ENCODE measurements at places on chromosomes 6 and 20.

DNA sequence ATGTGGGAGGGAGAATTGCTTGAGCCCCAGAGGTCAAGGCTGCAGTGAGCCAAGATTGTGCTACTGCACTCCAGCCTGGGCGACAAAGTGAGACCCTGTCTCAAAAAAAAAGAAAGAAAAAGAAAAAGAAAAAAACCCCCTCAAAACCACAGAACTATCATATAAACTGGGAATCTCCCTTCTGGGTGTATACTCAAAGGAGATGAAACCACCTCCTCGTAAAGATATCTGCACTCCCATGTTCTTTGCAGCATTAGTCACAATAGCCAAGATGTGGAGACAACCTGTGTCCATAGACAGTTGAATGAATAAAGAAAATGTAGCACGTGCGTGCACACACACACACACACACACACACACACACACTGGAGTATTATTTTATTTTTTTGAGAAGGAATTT, 8.5 kb upstream of the AFG1L start:
- DNase-seq, result no peak

- DNase-seq, result no peak
These were observed 172.8 kb downstream of the FRK start for GRCh38 chr6:115887891-115888290.

- no peak for DNase-seq
These were observed 6.3 kb downstream of the GABRR2 start for GRCh38 chr6:89308525-89309395.

GRCh38 chr6:137339929-137340559, 120.9 kb upstream of the IFNGR1 start:
- no peak for DNase-seq

DNA sequence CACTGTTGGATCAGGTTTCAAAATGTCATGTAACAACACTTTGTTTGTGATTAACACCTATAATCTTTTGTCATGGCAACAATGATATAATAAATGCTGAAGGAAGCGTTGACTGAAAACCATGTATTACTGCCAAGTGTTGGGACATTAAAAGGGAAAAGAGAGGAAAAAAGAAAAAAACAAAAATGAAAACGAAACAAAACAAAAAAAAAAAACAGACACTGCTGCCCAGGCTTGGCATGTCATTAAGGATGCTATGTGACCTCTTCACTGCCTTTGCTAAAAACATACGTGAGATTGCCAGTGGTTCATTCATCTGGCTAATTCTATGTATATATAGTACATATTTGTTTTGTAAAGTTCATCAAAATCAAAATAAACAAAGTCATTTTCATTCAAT, 516.7 kb upstream of the RNF217 start:
- no peak for DNase-seq

DNA sequence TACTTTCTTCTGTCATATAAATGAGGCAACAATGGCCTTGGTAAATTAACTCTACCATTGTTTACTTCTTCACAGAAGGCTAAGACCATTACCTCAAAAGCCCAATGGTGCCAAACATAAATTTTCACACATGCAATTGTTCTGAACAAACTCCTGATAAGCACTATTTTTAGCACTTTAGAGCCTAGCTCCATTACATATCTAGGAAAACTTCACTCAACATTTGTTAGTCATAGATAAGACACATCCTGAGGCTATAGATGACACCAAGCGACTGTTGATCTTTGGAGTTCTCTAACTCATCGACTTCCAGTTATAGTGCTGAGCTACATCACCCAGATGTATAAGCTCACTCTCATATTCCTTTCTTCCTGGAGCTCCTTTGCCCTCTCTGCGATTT, 245.9 kb downstream of the EYS start:
- no peak for DNase-seq

GRCh38 chr20:44212792-44213191, 2.2 kb upstream of the OSER1 start:
- DNase-seq, result no peak

DNA sequence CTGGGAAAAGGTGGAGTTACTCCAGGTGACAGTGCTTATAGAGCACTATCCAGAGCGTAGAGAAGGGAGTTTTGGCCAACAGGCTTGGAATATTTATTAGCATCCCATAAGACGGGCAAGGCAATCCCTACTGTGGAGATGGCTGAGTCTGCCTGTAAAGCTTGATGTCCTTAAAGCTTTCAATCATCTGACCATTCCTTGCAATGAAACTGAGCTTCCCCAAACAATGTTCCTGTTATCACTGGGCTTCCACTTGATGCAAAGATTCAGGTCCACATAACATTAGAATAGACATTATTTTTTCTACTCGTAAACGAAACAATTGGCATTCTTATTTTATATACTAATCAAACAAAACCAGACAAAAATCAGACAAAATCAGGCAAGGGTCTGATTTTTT, 48.4 kb upstream of the PIM1 start:
- no peak for DNase-seq

DNA sequence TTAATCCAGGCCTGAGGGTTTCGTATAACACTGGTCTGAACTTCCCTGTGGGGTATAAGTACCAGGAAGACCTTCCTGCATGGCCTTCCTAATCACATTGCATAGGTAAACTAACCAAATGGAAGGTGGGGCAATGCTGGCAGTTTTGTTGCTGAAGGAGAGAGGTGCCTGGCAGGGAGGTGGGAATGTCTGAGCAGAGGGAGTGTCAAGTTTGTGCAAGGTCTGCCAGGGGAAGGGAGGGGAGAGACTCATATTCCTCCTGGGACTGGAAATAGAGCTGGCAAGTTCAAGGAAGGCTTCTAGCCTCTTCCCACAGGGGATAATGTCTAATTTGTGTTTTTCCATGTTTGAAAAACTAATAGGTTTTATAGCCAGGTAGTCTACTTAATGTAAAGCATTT, 70.6 kb downstream of the HDDC2 start:
- DNase-seq, result no peak

DNA sequence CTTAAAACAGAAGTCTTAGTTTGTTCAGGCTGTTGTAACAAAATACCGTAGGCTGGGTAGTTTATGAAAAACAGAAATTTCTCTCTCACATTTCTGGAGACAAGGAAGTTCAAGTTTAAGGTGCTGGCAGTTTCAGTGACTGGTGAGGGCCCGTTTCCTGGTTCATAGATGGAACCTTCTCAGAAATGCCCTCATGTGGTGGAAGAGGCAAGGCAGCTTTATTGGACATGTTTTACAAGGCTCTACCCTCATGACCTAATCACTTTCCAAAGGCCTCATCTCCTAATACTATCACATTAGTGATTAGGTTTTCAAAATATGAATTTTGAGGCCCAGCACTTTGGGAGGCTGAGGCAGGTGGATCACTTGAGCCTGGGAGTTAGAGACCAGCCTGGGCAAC, 2.4 kb downstream of the HEBP2 start:
- DNase-seq, result no peak

GRCh38 chr20:23668477-23668951, 20.3 kb downstream of the CST4 start:
- peak; percentile 27 for DNase-seq

DNA sequence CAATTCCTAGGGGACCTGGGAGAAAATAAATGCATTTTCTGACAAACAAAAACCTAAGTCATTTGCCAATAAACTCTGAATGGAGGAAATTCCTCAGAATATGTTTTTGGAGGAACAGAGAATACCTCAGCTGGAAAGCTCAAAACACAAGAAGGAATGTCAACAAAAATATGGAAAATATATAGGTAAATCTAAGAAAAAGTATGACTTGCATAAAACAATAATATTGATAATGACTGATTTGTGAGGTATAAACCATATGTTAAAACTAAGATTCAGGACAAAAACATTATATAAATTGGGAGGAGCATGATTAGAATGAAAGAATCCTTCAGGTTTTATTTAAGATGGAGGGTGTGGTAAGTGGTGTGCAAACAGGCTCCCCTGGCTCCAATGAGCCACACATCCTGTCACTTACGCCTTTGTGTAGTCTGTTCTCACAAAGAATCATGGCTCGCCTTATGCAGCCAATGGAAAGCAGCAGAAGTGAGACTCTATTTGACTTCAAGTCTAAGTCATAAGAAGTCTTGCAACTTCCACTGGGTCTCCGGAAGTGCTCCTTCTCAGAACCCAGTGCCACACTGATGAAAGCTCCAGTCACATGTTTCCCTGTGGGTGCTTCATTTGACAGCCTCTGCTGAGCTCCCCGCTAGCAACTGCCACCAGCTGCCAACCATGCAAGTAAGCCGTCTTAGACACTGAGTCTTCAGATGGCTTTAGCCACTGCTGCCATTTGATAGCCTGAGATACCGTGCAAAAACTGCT, 8.1 kb downstream of the CFAP61 start:
- no peak for DNase-seq

- DNase-seq, result no peak
These were observed 255.4 kb downstream of the TSHZ2 start for GRCh38 chr20:53227523-53227922.

GRCh38 chr20:6765469-6766058, 1.9 kb upstream of the BMP2 start:
- no peak for DNase-seq

DNA sequence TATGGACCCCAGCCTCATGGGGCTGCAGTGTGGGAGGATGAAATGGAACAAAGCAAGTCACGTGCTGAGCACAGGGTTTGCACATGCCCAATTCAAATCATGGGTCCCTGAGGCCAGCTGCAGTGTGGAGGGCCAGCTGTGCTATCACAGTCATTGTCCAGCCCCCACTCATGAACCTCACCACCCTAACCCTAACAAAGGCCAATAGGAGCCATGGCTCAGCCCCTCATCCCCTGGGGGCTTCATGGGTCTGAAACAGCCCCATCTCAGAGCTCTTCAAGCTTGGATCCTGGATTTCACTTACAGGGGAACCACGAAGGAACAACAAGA, 125.6 kb upstream of the MAFB start:
- no peak for DNase-seq

All from stimulated activated effector memory CD8-positive, alpha-beta T cell treated with anti-CD3 and anti-CD28 coated beads, Interleukin-12 subunit alpha, Interleukin-12 subunit beta, amount 100 ng/mL, for 72 hours (primary cell).